ENCODE measurements at places on chromosomes 12 and 14.

DNA sequence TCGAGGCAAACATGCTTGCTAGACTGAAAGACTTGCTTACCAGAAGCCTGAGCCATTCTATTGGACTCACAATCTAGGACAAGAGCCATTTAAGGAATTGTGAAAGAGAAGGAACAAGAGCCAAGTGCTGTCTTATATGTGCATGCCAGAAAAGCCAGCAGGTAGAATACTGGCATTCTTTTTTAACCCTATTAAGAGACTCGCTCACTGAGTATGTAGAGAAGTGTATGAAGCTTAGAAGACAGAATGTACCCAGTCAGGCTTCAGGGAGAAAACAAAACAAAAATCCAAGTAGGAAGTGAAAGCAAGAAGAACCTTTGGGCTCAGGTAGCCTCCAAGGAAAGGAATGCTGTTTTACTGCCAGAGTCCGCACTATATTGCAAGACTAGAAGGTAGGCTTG, 65.9 kb downstream of the DCAF5 start:
- DNase-seq: no peak

DNA sequence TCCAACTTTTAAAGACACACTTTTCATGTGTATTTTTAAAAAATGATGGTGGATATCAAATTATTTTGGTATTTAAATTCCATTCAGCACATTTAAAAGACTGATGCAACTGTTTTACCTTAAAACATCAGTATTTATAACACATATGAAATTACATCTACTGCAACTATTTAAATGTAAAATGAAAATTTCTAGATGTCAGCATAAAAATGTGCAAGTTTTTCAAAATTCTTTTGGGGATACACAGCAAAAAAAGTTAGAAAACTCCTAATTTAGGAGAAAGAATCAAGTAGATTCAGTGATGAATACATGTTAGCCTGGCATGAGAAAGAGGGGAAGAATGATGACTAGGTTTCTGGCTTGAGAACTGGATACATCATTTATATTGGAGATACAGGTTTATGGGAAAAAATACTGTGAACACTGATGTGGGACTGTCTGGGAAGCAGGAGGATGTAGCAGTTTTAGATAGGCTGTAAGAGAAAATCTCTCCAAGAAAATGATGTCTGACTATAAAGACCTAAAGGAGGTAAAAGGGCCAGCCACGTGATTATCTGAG, 9.2 kb downstream of the SOS2 start:
- DNase-seq: no peak

DNA sequence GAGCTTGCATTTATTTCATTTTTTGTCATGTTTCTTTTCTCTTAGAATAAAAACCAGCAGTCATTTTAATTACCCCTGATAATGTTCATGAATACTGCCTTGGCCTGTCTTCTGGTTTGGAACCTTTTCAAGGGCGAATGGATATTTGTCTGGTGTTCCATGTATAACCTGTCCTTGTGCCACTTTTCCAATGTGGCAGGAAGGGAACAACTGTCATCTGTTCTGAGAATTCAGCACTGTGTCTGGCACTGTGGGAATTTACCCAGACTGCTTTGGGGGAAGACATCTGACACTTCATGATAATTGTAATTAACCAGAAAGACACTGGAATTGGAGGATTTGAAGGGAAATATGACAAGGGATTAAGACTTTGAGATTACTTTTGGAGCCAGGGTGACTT, 352.8 kb downstream of the APAF1 start:
- DNase-seq: no peak

DNA sequence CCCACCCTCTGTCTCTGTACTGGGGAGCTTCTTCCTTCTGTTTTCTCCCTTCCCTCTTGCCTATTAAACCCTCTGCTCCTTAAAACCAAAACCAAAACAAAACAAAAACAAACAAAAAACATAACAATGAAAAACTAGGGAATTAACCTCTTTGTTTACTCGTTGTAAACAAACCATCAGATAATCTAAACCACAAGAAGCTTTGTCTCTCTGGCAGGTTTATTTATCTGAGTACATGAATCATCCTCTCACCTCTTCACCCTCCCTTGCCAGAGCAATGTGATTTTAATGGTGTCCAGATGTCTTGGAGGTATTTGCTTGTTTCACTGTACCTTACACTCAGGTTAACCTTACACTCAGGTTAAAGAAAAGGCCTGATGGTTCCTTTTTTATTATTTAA, 66.1 kb downstream of the DYRK2 start:
- no peak for DNase-seq

DNA sequence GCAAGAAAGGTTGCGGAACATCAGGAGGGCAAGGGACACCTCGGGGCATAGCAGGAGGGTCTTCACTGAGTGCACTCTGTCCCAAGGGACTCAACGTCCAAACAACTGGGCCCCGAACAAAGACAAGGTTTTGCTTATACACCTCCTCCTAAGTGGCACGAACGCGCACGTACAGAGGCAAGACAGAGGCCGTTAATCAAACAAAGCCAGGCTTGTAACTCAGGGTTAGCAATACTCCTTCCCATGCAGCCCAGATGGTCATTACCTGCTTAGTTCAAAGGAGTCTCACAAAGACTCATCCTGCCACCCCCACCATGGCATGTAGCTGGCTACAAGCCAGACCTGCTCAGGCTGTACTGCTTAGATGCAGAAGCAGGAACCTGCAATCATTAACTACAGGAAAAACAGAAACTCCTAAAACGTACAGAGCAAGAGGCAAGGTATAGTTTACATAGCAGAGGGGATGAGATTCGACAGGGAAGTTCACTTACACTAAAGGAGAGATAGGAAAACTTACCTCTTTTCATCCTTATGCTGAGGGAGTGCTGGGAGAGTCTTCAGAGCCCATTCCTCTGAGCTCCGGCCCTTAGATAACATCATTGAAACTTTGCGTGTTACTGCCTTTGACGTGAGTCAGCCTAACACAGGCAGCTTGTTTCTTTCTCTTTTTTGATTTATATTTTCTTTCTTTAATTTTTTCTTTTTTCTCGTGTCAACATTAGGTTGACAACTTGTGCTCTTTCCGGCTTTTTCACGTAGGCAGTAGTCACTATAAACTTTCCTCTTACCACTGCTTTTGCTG, 1319.1 kb downstream of the TMEM121 start:
- peak; percentile 42 for DNase-seq

Measured in HuH-7.5 (cell line).